ENCODE measurements at places on chromosomes 3 and 15.

DNA sequence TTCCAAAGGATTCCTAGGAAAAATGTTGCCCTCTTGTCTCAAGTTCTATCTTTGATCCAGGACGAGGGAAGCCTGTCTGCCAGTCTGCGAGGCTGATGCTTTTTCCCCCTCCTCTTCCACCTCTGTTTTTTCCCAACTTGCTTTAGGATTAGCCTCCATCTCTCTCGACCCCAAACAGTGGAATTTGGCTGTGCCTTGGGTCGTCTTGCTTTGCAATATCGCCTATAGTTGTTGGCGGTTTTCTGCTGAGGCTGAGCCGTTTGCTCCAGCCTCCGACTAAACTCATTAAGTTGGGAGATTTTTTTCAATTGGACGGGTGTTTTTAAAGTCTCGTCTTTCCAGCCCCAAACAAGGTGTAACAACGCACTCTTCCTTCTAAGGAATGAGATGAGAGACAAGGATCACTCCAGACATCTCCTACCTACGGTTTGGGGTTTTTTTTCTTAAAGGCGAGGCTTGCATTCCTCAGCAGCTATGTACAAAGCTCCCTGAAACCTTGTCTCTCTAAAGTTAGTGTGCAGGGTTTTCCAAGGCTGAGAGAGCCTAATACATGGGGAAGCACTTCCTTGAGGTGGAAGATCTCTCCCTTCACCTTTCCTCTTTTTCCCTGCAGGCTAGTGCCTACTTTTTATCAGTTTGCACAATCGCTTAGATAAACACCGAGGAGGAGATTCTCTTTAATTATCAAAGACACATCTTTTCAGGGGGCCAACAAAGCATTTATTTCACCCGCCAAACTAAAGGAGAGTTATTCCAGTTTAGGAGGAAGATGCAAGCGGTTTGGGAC is 4.8 kb upstream of the NR2F2 start:
- no peak for DNase-seq

- no peak for DNase-seq
Observed at GRCh38 chr15:64696481-64696880, 78.9 kb downstream of the RBPMS2 start.

- DNase-seq, result no peak
Observed at GRCh38 chr15:92025706-92026270, 172.3 kb downstream of the SLCO3A1 start.

DNA sequence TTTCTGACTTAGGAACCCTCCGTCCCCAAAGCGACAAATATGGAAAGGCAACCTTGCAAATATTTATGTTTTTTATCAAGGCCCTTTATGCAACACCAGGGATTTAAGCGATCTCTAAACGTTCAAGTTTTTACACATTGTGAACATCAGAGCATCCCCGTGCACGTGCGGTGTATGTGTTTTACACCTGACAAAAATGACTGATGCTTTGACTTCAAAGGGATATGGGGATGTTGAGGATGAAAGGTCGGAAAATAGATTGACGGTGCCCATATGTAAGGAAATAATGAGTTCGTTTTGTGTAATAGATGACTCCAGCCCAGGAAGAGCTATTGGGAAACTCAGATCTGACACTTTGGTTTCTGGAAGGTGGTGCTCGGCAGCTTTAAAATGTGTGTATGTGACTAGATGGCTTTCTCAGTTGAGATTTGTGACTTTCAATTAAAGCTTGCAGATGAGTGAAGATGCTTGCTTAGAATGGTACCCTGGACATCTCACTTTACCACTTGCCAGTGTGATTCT is 866 bp downstream of the SLC49A4 start:
- DNase-seq, result no peak

DNA sequence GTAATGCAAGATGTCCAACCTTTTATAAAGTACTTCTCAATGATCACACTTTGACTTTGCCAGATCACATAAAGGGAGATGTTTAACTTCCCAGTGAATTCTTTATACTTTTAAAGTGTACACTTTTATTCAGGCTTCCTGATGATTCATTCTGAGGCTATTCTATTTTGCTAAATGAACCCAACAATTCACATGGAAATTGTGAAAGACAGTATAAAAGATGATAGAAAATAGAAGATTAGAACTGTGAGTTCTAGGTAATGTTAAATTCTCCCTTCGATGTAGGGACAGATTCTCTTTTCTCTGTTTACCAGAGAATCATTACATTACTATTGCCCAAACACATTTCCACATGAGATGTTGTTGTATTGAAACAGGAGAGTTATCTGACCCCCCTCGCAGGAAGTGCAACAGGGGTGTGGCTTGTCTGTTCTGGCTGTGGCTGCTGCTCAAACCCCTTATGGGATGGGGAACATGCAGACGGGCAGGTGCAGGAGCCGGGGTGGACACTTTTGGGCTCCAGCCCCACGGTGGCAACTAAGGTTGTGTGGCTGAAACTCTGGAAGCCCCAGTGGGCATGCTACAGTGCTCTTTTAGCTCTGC is 131.3 kb upstream of the LRTM1 start:
- DNase-seq, result no peak

- no peak for DNase-seq
Observed at GRCh38 chr3:197584733-197585132, 29.0 kb upstream of the BDH1 start.

DNA sequence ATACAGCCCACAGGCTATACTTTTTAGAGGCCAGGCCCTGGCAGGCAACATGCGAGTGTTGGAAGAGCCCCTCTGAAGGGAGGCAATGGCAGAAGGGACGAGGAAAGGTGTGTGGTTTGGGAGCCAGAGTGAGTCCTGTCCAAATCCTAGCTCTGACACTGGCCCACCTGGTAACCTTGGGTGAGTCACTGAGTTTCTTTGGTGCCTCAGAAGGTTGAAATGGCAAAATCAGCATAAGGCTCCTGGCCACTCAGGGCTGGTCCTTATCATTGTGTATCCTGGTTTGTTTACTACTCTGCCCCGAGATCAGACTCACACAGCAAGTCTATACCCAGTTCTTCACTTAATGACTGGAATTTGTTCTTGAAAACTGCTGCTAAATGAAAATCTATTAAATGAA is 71.4 kb upstream of the TLE3 start:
- no peak for DNase-seq

DNA sequence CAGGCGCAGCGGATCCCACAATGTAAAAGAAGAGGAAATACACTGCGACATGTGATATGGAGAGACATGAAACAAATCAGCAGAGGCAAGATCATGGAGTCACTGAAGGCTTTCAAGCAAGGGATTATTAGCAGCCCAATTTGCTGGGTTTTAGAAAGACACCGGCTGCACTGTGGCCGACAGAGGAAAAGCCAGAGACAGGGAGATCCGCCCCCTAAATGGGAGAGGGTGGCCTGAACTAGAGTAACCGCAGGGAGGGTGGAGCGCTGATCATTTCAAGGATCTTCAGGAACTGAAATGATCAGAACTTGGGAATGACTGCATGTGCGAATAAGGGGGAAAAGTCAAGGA is 612 bp upstream of the C15orf40 start:
- no peak for DNase-seq

DNA sequence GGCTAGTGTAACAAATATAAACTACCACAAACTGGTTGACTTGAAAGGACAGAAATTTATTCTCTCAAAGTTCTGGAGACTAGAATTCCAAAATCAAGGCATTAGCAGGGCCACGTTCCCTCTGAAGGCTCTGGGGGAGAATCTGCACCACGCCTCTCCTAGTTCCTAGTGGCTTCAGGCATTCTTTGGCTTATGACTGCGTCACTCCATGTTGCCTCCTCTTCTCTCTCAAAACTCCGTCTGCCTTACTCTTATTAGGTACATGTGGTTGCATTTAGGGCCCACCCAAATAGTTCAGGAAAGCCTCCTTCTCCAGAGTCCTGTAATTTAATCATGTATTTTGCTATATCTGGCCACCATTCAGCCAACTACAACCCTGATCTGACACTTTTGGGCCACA is 174.8 kb downstream of the PEX5L start:
- no peak for DNase-seq

DNA sequence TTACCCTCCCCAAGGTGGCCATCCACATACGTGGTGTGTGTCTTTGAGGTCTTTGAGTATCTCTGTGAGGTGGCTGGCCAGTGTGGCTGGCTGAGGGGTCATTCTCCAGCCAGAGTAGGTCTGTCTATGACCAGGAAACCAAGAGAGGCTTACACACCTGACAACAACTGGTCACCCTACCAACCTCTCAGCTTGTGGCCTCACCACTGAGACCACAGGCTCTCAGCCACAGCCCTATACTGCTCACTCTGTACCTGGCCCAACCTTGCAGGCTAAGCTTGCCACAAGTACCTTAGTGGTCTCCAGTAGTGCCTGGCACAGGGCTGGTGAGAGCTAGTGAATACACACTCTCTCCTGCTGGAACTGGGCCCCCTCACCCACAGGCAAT is 5.1 kb downstream of the HEMK1 start:
- no peak for DNase-seq

- peak; percentile 81 for DNase-seq
Observed at GRCh38 chr3:18295171-18295920, 129.8 kb downstream of the SATB1 start.

- no peak for DNase-seq
Observed at GRCh38 chr3:139473155-139473771, 3.1 kb downstream of the RBP2 start.

- no peak for DNase-seq
Observed at GRCh38 chr3:82082796-82083195, 321.4 kb upstream of the GBE1 start.

GRCh38 chr3:153314038-153314437 is 152.0 kb downstream of the RAP2B start:
- no peak for DNase-seq

GRCh38 chr3:104855702-104856101 is 511.0 kb upstream of the ALCAM start:
- no peak for DNase-seq

- no peak for DNase-seq
Observed at GRCh38 chr3:178465260-178466180, 70.7 kb upstream of the KCNMB2 start.

- DNase-seq, result no peak
Observed at GRCh38 chr3:147412917-147413685, 3.9 kb downstream of the ZIC1 start.

DNA sequence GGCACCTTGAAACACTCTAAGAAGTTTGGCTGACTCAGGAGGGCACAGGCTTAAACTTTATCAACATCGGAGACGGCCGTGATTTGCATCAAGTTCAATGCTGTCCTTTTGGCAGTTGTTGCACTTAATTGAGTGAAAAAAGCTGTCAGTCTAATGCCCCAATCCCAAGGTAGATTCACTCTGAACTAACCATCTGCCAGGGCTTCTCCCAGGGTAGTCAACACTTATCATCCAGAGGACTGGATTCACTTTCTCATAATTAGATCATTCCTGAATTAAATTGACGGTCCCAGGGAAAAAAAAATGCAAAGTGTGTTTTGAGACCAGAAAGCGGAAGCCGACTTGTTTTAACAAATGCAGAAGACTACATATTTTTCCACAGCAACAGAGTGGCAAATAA is 28.5 kb downstream of the RORA start:
- DNase-seq, result no peak
